ENCODE measurements at places on chromosomes 6 and 20.

DNA sequence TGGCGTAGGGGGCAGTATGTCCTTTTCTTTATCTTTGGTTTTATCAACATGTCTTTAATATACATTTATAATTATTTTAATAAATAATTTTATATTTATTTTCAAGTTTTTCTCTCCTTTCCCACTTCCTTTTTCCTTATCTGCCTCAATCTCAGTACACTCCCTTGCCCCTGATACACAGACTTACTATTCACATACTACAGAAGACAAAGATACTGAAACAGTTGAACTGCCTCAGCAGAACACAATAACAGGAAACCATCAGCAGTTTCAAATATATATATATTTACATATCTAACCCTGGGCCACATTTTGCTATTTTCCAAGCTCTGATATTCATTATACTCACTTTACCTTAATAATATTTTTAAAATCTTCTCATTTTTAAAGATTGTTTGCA lies 19.8 kb downstream of the IBTK start:
- DNase-seq: no peak

DNA sequence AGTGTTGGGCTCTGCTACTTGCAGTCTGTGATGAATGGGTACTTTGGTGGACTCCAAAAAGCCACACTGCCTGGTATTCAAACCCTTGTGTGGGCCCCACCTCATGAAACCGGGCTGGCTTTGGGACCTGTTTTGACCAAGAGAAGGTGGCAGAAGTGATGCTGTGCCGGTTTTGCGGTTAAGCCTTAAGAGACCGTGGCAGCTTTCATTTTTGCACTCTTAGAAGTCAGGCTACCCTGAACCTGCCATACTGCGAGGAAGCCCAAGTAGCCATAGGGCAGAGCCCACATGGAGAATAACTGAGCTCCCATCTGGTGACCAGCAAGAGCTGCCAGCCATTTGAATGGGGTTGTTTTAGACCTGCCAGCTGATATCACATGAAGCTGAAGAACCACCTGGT lies 10.2 kb downstream of the SULF2 start:
- DNase-seq: no peak

GRCh38 chr20:62413025-62413570 lies 6.0 kb upstream of the CABLES2 start:
- DNase-seq: no peak

GRCh38 chr20:37853823-37854375 lies 49.0 kb upstream of the VSTM2L start:
- no peak for DNase-seq

DNA sequence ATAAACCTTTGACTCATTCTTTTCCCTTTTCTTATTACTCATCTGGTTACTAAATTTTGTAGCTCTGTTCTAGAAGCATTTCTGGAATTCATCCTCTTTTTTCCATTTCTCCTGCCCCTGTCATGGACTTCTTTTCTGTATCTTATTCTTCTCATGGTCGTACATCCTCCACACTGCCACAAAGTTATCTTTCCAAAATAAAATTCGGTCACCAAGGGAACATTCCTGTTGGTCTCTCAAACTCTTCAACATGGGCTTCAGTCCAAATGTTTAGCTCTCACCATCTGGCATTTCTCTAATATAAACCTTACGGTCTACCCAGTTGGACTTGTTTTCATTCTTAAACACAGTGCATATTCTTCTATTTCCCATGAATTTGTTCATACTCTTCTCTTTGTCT lies 428.8 kb upstream of the ID4 start:
- DNase-seq: no peak

DNA sequence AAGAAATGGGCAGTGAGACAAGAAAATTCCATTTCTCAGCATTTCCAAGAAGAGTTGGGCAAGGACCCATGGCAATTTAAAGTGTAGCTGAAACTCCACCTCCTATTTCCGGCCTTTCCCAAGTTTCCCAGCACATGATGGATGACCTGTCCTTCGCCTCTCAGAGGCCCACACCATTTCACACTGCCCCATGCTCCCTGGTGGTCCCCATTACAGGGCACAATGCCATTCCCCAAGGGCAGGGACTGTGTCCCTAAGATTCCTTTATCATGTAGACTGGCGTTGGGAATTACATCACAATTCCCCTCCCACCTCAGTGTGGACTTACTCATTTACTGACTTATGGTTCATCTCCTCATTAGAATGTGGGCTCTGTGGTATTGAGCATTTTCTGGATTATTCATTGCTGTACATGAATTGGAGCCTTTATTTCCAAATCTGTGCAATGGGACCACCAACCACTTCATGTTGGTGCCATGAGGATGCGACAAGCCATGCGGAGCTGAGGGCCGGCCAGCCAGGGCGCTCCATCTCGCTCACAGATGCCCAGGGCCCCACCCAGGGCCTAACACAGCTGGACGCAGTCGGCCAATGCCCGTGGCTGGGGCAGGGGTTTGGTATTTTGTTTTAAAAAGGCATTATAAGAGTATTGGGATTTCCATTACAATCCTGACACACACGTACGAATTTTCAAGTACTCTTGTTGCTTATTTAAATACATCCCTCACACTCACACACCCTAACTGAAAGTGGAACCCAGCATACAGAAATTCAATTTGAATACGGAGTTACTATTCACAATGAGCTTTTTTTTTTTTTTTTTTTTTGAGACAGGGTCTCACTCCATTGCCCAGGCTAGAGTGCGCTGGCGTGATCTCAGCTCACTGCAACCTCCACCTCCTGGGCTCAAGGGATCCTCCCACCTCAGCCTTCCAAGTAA lies 5.4 kb downstream of the ACSS1 start:
- no peak for DNase-seq

DNA sequence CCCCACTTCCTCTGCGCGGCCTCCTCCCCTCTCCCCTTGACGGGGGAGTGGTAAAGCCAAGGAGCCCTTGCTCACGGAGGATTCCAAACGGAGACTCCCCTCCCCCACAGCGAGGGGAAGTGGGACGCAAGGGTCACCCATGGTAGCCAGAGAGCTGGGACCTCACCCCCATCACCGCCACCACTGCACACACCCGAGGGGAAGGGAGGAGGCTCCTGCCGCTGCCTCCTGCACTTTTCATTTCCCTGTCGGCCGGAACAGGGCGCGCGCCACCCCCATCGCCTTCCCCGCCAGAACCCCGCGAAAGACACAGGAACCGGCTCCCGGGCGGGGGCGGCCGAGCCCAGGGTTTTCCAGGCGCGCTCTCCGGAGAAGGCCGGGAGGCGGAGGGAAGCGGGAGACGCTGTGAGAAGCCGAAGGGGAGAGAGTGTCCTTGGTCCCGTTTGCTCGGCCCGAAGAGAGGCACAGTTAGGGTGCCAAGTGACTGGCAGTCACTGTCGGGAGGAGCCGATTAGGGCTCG lies 789 bp downstream of the CCND3 start:
- DNase-seq: peak; percentile 66

DNA sequence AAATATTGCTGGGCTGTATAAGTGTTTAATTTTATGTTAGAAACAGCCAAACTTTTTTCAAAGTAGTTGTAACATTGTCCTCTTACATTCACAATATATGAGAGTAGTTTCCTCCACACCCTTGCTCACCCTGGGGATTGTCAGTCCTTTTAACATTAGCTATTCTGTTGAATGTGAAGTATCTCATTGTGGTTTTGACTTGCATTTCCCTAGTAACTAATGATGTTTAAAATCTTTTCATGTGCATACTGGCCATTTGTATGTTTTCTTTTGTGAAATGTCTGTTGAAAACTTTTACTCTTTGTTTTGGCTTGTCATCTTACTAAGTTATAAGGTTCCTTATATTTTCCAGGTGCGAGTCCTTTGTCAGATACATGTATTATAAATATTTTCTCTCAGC lies 32.9 kb downstream of the TRIM38 start:
- DNase-seq: no peak

GRCh38 chr6:26216886-26217713 lies 129.9 kb downstream of the HFE start:
- peak; percentile 79 for DNase-seq

- no peak for DNase-seq
These were observed 62.8 kb downstream of the ATP9A start for GRCh38 chr20:51705400-51705799.

DNA sequence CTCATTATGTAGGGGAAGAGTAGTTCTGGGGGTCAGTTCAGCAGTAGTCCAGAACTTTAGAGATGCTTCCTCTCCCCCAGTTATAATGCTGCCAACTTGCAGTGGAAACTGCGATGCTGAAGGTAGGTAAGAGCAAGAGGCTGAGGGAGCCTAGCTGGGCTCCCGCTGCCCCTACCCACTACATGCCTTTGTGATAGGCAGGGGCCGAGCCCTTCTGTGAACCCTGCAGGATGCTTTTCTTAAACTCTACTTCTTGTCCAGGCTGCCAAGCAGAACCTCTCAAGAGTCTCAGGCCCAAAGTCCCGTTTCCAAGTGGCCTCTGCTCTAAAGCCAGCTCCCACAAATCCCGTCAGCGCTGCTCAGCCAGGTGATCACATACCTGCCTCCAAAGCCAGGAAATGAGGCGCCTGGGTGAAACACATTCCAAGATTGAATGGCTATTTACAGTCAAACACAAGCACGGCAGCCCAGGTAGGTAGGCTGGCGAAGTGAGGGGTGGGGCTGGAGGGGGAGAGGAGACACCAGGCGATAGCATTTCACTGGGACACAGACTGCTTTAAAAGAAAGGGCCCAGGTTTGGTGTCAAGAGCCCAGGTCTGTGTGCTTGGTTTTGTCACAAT lies 150.7 kb downstream of the CD24 start:
- DNase-seq: no peak

DNA sequence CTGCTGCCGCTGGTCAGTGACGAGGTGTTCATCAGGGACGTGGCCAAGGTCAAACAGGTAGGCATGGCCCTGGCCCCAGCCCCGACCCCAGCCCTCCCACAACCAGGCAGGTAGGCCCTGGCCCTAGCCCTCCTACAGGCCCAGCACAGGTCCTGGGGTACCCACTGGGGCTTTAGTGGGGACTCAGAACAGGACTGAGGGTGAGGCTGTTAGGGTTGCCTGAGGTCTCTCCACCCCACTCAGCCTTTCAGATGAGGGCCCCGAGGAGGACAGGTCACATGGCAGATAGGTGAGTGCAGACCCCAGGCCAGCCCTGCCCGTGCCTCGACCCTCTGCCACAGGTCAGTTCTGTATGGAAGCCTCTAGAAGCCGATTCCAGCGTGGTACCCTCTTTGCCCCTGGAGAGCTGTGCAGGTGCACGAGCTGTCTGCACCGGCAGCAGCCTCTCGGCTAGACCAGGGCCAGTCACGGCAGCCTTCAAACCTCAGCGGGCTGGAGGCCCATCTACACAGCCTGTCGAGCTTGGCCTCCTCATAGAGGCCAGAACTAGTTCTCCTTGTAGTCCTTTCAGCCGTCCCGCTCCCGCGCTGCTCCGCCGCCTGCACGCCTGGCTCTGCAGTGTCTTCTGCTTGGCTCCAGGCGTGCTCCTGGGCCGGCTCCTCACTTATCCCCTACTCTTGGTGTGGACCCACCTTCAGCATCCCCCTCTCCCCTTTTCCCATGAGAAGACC lies 35.5 kb downstream of the PYGB start:
- no peak for DNase-seq

DNA sequence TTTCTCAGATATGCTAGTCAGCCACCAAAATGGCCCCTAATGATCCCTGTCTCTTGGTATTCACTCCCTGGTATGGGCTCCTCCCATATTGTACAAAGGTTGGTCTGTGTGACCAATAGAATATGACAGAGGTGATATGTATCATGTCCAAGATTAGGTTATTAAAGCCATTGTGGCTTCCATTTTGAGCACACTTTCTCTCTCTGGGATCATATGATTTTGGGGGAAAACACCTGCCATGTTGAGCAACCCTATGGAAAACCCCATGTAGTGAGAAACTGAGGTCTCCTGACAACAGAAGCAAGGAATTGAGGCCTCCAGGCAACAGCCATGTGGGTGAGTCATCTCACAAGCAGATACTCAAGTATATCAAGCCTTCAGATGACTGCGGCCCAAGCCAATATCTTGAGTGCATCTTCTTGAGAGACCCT lies 7.1 kb upstream of the ZNF318 start:
- DNase-seq: peak; percentile 28

DNA sequence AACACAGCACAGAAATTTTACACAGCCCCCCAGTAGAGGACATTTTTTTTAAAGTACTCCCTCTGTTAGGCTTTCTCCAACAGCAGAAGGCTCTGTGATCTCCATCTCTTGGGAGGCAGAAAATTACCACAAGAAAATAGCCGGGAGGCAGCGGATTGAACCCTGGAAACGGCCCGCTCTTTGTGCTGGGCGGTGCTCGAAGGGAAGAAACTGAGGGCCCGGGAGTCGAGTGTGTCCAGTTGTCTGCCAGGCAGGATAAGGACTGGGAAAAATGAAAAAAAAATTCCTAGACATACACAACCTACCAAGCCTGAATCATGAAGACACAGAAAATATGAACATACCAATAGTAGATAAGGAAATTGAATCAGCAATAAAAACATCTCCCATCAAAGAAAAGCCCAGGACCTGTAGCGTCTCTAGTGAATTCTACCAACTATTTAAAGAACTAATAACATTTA lies 31.5 kb downstream of the POM121L2 start:
- no peak for DNase-seq

DNA sequence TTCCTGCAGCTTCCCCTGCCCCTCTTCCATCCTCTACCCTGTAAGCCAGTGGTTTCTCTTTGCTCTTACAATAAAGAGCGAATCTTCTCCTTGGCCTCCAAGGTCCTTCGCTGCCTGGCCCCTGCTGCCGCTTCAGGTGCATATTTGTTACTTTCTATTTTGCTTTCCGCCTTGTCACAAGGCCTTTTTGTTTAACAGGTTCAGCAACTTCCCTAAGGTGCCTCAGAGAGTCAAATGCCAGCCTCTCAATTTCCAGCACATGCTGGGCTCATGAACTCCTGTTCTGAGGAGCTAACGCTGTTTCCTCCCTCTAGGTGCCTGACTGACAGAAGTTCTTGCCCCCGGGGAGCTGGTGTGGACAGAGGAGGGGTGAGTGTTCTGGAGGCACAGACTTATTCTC lies 42.4 kb upstream of the EPB41L1 start:
- DNase-seq: no peak

- no peak for DNase-seq
These were observed 581.4 kb upstream of the MMS22L start for GRCh38 chr6:97864366-97864765.

DNA sequence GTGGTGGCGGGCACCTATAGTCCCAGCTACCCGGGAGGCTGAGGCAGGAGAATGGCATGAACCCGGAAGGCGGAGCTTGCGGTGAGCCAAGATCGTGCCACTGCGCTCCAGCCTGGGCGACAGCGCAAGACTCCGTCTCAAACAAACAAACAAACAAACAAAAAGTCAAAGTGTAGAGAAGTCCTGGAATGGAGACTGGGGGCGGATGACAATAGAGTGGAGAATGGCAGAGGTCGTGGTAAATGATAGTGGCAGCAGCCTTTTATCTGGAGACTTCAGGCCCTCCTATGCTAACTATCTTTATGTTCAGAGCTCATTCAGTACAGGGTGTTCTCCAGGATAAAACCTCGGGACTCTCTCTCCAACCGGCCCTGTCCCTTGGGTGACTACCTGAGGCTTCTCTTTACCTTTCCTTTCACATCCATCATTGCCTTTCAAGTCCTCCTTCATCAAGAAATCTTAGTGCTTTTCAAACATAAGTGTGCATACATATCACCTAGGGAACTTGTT lies 1.4 kb upstream of the FKBPL start:
- DNase-seq: no peak

Data from stimulated activated CD4-positive, alpha-beta T cell treated with anti-CD3 and anti-CD28 coated beads, Interleukin-2, amount 100 ng/mL, for 24 hours (primary cell).